Activated CD8-positive, alpha-beta T cell treated with anti-CD3 and anti-CD28 coated beads for 36 hours (primary cell): ENCODE measurements at places on chromosomes 4 and X. TPM values are rescaled to one million over a fixed set of nuclear protein-coding genes. Genes with fewer than 3 reads are reported as not detected.

The CHST7 gene
- total RNA-seq: 2.5 TPM

The CDX4 gene
- total RNA-seq: not detected

DNA sequence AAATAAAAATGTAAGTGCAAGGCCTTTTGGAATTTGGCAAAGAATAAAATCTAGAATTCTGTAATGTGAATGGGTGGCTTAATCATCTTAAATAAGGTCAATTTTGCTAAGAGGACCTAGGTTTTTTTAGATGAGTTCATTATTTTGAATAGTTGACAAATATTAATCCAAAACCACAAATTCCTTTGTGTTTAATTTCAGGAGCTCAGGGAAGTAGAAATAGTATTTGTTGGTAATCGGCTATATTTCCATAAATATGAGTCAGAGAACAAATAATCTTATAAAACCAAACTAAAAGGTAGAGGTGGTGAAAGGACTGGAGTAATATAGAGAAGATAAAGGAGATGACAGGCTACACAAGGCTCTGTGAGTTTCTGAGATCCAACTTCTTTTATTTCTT, 190.4 kb upstream of the TLL1 start:
- no peak for DNase-seq

The IL9R gene
- 4.5 TPM for total RNA-seq

The GAB3 gene
- 5.0 TPM for total RNA-seq

The SGMS2 gene
- total RNA-seq: 0.40 TPM

- DNase-seq: no peak
Observed at GRCh38 chrX:51257490-51257889, 75.1 kb upstream of the NUDT10 start.

GRCh38 chr4:54004463-54004862, 59.9 kb downstream of the CHIC2 start:
- DNase-seq: no peak

DNA sequence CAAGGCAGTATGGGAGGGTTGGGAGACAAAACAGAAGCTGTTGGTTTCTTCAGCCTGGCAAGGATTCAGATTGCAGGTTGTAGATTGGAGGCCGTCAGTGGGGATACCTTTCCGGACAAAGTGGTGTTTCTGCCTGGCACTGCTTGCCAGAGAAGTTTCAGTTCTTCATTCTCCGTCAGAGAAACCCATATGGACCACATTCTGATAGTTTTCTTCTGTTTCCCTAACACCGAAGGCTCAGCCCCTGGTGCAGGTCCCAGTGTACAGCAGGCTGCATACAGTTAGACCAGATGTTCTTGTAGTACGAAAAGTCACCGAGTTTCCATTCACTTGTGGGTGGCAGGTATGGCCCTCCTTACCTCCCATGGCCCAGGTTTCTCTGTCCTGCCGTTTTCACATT, 107.3 kb downstream of the PTTG2 start:
- no peak for DNase-seq

The GPR82 gene
- total RNA-seq: 0.38 TPM

DNA sequence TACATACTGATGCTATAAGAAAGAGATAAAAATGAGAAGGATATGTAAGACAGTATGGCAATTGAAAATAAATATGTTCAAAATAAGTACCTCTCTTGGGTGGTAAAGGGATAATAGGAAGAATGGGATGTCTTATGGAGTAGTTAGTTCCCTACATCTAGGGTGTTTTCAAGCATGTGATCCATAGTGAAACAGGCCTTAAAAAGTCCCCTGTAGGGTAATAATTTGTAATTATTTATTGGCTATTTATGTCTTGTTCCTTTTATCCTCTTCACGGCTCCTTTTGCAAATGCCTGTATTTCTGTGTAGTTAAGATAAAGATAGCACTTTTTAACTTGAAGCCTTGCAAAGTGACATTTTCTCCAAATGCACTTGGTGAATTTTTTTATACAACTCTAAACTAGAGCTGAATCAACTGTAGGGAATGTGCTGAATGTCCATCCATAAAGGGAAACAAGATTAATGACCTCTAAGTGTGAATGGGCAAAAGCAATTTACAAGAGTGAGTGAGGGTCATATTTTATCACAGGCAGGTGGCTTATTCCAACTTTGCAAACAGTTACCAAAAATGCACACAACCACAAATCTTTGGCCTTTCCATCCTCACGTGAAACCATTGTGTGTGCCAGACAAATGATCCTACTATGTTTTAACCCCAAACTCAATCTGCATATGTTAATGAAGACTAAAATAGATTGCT, 299.0 kb downstream of the KCNIP4 start:
- DNase-seq: no peak

DNA sequence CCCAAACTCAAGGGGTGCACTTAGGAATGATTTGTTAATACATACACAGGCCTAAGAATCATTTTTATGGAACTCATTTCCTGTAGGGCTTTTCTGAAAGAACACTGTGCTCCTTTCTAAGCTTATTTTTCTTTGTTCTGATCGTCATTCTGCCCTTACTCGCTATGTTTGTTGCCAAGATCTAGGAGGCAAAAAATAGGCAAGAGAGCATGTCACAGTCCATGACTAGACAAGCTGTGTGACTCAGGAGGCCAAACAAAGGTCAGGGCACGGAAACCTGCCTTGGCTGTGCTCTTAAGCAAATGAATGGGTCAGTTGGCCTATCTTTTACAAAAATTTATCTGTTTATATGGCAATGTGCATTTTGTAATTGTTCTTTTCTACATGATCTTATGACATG, 42.5 kb upstream of the C1GALT1C1 start:
- no peak for DNase-seq

The TREX2 gene
- total RNA-seq: 1.4 TPM

DNA sequence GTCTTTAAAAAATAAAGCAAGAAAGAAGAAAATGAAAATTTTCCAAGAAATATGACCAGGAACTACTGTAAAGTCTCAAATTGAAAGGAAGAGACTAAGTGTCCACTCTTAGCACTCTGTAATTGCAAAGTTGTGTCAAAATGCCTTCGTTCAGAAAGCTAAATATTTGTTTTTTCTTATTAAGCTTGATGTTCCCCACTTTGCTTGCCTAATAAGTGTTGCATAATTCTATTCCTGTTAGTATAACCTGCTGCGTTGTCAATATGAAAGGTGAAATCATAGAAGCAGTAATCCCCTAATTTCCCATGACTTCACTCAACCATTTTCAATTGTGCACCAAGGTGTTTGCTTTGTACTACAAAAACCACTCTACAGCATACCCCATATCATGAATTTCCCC, 442.9 kb upstream of the CTSO start:
- DNase-seq: no peak

- DNase-seq: no peak
Observed at GRCh38 chrX:134254511-134254910, 17.5 kb downstream of the CCDC160 start.

The C1QTNF7 gene
- not detected for total RNA-seq

The RBM46 gene
- total RNA-seq: not detected

The PABPC5 gene
- not detected for total RNA-seq

The SHROOM4 gene
- total RNA-seq: not detected

- DNase-seq: no peak
Observed at GRCh38 chr4:34464196-34464595, 1780.1 kb downstream of the ARAP2 start.

DNA sequence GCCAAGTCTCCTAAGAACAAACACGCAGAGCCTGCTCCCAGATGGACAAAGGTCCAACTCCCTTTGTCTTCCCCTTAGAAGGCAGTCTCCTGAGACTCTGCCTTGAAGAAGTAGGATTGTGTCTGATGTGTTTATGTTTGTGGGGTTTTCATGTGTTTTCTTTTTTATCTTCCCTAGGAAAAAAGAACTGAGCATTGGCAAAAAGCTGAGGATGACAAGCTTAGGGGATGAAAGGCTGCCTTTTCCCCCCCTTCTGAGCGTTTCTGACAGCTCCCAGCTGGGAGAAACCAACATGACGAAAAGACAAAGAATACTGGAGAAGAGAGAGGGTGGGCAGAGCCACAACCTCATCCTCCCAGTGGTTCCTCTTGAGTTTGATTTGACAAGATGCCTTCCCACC, 181.1 kb downstream of the EVC2 start:
- no peak for DNase-seq

The ELOVL6 gene
- total RNA-seq: 7.7 TPM

- peak; percentile 39 for DNase-seq
Observed at GRCh38 chr4:39812500-39812899, 114.6 kb downstream of the UBE2K start.

The ZNF630 gene
- total RNA-seq: 1.7 TPM

The PROM1 gene
- total RNA-seq: 0.22 TPM

The SRPK3 gene
- total RNA-seq: 0.09 TPM

- peak; percentile 83 for DNase-seq
Observed at GRCh38 chrX:70433848-70434351, 10.7 kb upstream of the DLG3 start.
